ENCODE measurements at places on chromosomes 1 and 21. TPM values are rescaled to one million over a fixed set of nuclear protein-coding genes. Genes with fewer than 3 reads are reported as not detected.

AADACL3 gene
- total RNA-seq, result not detected

PDPN gene
- total RNA-seq, result 3.4 TPM

CHD5 gene
- total RNA-seq, result 0.17 TPM

OR2T10 gene
- total RNA-seq, result not detected

AMY1C gene
- total RNA-seq, result not detected

SLC2A5 gene
- not detected for total RNA-seq

PSMB2 gene
- total RNA-seq, result 33.2 TPM

UBASH3A gene
- not detected for total RNA-seq

ALX3 gene
- not detected for total RNA-seq

SLC44A5 gene
- total RNA-seq, result 25.3 TPM
